Stimulated activated CD4-positive, alpha-beta T cell treated with anti-CD3 and anti-CD28 coated beads, Interleukin-2, amount 100 ng/mL, for 4 hours (primary cell): ENCODE measurements at places on chromosomes 5 and 9.

DNA sequence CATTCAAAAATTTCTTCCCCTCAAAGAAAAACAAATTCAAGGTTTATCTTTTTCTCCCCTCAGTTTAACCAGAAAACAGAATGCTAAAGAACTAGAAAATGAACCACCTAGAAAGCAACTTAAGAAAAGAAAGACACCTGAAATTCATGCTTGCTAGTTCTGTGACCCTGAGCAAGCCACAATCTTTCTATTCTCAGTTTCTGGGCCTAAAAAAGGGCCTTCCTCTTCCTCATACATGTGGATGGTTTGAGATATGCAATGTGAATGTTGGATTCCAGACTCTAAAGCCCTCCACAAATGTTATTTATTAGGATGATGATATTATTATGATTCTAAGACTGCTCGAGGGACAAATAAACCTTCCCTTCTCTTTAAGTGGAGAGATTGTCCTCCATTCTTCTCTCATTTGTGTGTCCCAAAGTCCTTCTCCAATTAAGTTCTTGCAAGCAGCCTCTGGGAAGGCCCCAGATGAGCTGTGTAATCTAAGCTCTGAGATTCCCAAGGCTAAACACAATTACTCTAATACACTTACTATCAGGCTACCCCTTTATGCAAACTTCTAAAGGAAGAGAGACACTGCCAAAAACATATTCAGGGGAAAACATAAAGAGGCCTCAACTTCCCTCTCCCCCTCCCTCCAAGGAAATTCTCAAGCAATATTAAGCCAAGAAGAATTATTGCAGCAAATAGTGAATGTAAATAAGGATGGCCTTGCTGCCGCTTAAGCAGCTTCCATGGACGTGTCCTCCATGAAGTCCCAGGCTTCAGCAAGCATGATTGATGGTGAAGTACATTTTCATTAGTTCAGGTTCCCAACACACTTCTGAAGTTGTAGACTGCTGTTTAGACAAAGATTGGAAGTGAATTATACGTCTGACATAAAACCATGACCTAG, 80.2 kb downstream of the PRKACG start:
- DNase-seq, result no peak

- DNase-seq, result no peak
Measured at GRCh38 chr5:64534033-64534432, 28.2 kb downstream of the RGS7BP start.

GRCh38 chr9:14780693-14781092, 58.2 kb upstream of the CER1 start:
- no peak for DNase-seq

DNA sequence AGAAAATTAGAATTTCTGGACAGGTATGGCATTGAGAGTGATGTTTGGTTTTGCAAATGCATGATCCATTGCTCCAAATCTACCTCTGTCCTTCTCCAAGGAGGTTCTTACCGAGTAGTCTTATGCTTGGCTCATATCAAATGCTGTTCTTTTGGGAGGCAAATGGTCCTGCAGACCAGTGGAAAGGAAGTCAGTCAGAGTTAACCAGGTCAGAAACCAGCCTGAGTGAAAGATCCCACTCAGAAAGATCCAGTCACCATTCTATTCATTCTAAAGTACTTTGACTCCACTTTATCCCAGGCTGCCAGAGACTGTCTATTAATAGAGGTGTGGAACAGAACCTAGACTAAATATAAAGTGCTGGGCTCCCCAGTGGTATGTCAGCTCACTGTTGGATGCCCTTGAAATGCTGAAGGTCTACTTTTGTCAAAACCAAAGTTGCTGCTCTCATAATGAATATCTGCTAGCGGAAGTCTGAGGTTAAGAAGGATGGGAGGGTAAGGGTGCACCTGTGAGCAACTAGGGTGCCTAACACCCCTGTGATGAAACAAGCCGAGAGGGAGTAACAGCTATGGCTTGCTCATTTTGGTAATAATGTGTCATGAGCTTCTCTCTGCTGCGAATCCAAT, 302.2 kb downstream of the ZNF608 start:
- no peak for DNase-seq

DNA sequence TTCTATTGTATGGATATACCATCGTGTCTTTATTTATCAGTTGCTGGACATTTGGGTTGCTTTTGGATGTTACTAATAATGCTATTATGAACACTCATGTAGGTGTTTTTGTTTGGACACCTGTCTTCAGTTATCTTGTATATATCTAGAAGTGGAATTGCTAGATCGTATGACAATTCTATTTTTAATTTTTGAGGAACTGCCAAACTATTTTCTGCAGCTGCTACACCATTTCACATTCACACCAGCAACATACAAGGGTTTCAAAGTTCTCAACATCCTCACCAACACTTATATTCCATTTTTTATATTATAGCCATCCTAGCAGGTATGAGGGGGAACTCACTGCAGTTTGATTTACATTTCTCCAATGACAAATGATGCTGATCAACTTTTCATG, 324.6 kb downstream of the CAAP1 start:
- no peak for DNase-seq

GRCh38 chr9:38015266-38015665, 53.8 kb downstream of the SHB start:
- no peak for DNase-seq

DNA sequence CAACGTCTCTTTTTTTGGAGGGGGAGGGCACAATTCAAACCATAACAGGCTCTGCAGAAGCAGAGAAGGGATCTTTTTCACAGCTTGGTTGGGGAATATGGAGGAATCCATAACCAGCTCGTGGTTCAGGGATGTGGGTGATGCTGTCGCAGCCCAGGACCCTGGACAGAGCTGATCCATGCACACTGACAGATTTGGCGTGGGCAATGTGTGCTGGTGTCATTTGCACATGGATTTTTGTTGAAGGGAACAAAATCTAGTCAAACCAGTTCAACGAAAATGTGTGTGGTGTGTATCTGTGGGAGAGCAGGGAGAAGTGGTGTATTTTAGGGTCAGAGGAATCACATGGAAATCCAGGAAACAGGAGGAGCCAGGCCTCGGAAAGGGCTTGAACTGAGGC, 4.2 kb downstream of the DOCK2 start:
- no peak for DNase-seq

- no peak for DNase-seq
Measured at GRCh38 chr5:148898413-148899075, 72.1 kb downstream of the ADRB2 start.

DNA sequence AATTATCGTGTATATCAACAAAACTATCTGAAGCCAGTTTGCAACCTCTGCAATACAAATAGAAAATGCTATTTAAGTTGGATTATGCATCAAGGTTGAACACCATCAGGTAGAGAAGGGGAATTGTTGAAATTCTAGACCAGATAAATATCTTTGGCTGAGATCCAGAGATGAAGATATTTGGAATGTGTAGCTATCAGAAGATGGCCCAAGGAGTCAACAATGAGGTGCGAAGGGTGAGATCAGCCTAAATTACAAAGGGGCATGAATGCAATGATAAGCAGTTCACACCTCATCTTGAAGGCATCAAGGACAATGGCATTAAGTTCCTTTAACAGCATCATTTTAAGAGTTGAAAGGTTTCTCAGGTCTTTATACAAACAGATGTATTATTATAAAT, 572.1 kb upstream of the DMAC1 start:
- no peak for DNase-seq

DNA sequence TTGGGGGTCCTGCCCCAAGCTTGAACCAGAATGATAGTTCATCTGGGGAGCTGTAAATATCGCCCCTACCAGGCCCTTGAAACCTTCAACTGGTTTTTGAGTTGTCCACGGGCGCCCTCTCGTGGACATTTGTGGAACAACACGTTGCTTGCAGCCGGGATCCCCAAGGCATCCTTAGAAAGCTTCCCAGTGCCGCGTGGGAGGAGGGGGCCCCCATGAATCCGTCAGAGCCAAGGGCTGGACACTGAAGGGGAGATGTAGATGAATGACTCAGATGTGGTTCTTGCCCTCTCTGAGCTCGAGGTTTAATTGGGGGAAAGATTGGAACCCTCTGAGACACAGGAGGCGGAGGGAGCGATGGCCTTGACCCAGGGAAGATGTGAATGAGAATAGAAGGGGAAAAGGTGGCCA, 31.8 kb upstream of the ORM1 start:
- DNase-seq, result peak; percentile 39

DNA sequence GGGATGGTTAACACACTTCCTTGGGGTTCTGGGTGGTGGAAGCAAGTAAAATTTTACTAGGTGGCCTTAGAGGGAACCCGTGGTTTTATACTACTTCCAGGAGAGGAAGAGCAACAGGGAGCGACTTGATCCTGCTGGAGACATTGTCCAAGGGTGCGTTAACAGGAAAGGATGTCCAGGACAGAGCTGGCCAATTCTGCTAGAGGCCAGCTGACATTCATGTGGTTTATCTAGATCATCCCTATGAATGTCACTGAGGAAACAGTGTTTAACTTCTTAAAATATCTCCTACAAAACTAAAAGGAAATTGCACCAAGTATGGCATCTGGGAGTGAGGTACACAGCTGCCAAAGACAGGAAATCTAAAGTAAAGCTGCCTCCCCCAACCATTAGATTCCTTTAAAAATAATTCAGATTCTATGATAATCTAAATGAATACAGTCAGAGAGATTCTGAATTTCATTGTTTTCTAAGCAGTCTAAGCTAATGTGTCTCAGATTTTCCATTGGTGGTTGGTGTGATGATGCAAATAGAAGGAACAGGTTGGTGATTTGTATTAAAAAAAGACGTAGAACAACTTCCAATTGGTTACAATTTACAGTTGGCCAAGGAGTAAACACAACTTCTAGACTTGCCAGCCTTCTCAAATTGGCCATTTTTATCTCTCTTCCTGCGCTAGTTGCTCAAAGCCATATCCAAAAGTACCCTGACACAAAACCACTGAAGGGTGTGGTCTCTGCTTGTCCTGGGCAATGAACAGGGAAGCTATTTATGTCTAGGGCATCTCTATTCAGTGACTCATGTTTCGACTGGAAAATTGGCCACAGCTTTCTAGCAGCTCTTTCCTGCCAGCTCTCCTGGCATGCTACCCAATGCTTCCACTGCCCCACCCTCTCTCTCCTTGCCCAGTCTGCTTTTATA, 574.7 kb upstream of the MEF2C start:
- no peak for DNase-seq

DNA sequence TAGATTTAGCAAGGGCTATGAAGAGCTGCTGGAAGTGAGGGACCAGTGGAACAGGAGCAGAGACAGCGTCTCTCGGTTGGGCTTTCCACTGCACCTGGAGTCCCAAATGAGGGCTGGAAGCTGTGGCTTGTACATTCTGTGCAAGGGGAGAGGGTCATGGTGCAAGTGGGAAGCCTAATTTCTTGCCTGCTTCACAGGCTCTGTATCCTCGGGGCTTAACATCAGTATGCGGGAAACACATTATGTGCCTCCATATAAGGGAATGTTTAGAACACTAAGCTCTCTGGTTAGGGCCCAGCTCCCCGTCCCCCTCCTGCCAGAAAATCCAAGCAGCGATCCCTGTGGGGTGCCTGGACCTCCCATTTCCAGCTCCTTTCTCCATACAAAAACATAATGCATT, 89.0 kb upstream of the NIPAL4 start:
- DNase-seq, result no peak

DNA sequence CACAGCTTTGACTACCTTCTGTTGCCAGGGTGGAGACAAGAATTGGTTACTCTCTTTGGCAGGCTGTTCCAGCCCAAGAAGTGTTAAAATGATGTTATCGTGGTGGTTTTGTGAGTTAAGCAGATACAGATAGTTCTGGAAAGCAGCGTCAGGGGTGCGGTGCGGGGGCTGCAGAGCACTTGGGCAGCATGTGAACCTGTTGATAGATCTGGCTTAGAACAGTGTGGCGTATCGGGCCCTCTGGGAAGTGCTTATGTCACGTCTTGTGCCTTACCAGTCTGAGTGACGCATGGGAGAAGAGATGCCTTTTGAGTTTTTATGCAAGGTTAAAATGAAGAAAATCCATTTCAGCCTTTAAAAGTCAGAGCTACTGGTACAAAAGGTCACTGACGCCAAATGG, 152.5 kb downstream of the PRKACG start:
- DNase-seq, result no peak

- DNase-seq, result no peak
Measured at GRCh38 chr5:68707575-68707974, 386.2 kb upstream of the SLC30A5 start.

- DNase-seq, result no peak
Measured at GRCh38 chr5:141507387-141508091, 18.7 kb downstream of the PCDHGC5 start.

GRCh38 chr9:9764821-9765220, 848.0 kb downstream of the PTPRD start:
- DNase-seq, result no peak

DNA sequence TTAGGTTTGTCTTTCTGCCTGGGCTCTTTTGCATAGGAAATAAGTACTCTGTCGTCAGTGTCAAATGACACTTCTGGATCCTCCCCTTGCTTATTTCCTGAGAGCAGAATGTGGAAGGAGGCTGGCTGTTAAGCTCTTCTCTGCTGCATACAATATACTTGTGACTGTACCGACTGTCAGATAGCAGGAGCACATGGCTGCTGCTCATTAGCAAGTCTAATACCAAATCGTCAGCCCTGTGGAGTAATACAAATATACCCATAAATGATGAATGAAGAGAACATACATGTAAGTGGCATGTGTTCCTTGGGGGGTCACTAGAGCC, at the start of gene GPR151:
TSS of gene GPR151 (minus strand) at position 40 of the 325 bp plus-strand sequence. CDS start 77 bp downstream, outside the sequence.
- DNase-seq, result no peak

GRCh38 chr5:93193431-93194347, 387.3 kb downstream of the NR2F1-AS1 start:
- no peak for DNase-seq

GRCh38 chr5:51095486-51095885, 287.8 kb upstream of the ISL1 start:
- no peak for DNase-seq

DNA sequence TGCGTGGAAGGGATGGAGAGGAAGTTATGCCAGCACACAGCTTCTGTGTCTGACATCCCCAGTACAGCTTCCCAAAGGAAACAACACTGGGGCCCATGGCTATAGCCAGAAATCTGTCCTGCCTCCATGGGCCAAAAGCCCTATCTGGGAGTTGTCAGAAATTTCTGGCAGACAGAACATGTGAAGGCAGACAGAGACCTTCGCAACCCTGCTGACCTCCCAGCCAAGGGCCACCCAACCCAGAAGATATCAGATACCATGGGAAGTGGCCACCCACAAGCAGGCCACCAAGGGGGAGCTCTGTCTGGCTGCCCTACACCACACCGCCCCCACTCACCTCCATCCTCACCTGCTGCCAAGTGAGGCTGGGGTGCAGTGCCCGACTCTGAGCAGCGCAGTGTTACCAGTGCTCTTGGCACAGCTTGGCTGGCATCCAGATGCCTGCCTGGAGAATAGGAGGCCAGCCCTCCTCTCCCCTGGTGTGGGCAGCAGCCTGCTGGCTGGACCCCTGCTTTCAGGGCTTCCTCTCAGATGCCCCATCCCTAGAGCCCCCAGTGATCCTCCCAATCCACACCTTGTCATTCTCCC, 61.6 kb upstream of the NEURL1B start:
- no peak for DNase-seq
